ENCODE measurements at places on chromosomes 4 and X.

DNA sequence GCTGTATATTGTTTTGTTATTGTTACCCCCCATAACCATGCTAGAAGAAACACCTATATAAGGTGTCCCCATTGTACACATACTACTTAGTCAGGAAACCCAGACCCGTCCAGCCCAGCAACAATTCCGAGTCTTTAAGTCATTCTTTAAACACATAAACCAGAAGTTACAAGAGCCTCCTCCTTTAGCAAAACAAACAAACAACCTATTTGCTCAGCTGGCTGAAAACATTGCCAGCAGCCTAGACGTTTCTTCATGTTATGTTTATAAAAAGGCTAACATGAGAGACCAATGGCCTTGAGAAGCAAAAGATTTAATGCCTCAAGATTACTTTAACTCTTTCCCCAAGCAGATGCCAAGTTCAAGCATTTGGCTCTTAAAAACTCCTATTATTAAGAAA lies 1.4 kb downstream of the ACOX3 start:
- no peak for DNase-seq

GRCh38 chr4:23878912-23879732 lies 10.7 kb downstream of the PPARGC1A start:
- no peak for DNase-seq

DNA sequence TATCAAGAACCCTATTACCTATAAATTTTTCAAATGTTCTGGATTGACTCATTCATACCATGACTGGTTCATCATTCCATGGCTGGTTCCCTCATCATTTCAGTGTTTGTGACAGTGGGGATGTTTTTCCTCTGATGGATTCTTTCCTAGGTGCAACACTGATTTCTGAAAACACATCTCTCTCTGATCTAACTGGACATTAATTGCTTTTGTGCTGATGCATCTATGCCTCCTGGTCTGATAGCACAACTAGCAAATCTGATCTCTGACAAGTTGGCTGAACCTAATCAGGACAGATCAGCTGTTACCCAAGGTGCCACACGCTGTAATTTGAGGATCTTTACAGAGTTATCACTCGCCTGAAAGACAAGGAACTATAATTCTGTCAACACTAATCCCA lies 140.2 kb downstream of the LDB2 start:
- no peak for DNase-seq

GRCh38 chr4:108849611-108850168 lies 86.8 kb upstream of the ETNPPL start:
- DNase-seq: no peak

DNA sequence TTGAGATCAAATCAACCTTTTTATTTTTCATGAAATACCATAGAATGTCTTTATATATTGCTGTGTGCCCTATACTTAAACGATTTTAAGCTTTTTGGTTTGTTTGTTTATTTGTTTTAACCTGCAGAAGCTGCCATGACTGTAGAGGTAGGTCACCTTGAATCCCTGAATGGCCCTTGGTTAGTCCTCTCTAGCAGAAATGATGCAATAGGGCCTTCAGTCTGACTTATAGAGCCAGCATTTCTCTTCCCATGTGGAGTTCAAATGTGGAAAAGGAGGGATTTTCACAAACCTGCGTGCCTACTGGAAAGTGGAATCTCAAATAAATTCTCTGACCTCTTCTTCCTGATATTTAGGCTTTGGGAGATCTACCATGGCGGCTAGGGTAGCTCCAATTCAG lies 327.9 kb downstream of the MAPK10 start:
- DNase-seq: no peak

DNA sequence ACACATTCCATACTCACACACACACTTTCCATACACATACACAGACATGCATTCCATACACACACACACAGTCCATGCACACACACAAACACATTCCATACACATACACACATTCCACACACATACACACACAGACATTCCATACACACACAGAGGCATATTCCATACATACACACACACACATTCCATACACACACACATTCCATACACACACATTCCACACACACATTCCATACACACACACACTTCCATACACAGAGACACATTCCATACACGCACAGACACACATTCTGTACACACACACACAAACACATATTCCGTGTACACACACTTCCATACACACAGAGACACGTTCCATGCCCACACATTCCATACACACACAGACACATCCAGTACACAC lies 14.8 kb downstream of the LINC00632 start:
- DNase-seq: no peak

DNA sequence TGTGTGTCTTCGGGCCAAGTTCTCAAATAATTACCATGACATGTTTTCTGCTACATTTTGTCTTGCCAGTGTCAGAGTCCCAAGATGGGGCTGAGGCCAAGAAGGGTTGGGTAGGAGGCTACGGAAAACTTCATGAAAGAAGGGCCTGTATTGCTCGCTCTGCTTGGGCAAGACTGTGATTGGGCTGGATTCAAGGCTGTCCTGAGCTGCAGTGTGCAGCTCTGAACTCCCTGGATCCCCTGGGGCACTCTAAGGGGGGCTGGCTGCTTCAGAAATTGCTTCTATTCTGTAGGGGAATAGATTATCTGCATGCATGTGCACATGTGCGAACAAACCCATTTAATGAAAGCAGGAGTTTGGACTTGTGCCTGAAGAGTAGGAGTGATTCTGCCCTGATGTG lies 13.6 kb downstream of the TSPAN6 start:
- DNase-seq: no peak

GRCh38 chrX:87160435-87161010 lies 357.1 kb upstream of the KLHL4 start:
- DNase-seq: no peak

DNA sequence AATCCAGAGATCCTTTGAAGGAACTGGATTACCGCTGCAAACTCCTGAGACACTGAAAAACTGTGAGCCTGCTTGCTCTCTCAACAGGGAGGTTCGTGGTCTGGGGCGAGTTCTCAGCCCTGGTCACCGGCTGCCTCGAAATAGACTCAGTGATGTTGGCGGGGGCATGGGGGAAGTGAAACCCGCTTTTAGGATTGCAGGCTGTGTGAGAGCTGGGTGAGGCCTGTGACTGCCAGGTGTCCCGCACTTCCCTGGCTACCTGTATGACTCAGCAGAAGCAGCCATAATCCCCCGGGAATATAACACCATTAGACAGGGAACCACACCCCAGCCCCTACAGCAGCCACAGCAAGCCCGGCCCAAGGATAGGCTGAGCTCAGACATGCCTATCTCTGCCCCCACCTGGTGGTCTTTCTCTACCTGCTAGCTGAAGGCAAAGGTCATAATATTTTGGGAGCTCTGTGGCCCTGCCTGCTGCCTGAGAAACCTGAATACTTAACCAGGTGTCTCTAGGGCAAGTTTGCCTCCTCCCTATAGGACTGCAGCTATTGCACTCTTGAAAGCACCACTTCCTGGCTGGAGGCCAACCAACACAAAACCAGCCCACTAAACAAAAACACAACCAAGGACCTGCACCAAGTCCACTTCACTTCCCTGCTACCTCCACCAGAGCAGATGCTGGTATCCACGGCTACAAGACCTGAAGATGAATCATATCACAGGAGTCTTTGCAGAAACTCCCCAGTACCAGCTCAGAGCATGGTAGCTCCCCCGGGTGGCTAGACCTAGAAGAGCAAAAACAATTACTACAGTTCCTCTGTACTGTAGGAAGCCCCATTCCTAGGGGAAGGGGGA lies 202.0 kb downstream of the RRAGB start:
- no peak for DNase-seq

GRCh38 chr4:85610450-85610849 lies 135.5 kb downstream of the ARHGAP24 start:
- DNase-seq: no peak

GRCh38 chrX:42000836-42001235 lies 77.5 kb upstream of the CASK start:
- no peak for DNase-seq

GRCh38 chr4:165991325-165992180 lies 118.5 kb downstream of the TLL1 start:
- DNase-seq: no peak

GRCh38 chr4:3346146-3346545 lies 53.3 kb downstream of the RGS12 start:
- DNase-seq: no peak

GRCh38 chrX:37690119-37690518 lies 4.5 kb downstream of the XK start:
- no peak for DNase-seq

- no peak for DNase-seq
Observed at GRCh38 chrX:13923289-13923688, 106.4 kb upstream of the GPM6B start.

DNA sequence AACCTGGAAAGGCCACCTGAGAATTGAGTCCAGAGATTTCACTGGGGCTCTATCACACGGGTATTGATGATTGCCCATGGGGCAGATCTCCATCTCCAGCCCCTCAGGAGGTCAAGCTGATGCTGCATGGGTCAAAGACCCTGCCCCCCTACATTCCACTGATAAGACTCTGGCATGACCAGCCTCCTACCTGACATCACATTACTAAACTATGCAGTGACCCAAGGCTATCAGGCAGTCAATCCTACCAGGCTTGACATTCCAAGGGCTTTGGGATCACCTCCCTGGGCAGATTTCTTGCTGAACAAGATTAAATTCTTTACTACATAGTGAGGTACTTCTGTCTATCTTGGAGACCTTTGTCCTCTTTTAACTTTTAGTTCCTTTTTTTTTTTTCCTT lies 192.7 kb upstream of the STS start:
- no peak for DNase-seq

GRCh38 chrX:94400488-94400887 lies 726.5 kb downstream of the FAM133A start:
- no peak for DNase-seq

GRCh38 chr4:137238456-137239162 lies 293.7 kb downstream of the PCDH18 start:
- no peak for DNase-seq

Data from stimulated activated CD8-positive, alpha-beta memory T cell treated with anti-CD3 and anti-CD28 coated beads, Interleukin-7, amount 100 ng/mL, for 24 hours (primary cell).